Amniotic stem cell (primary cell): ENCODE measurements at places on chromosomes 4 and X.

DNA sequence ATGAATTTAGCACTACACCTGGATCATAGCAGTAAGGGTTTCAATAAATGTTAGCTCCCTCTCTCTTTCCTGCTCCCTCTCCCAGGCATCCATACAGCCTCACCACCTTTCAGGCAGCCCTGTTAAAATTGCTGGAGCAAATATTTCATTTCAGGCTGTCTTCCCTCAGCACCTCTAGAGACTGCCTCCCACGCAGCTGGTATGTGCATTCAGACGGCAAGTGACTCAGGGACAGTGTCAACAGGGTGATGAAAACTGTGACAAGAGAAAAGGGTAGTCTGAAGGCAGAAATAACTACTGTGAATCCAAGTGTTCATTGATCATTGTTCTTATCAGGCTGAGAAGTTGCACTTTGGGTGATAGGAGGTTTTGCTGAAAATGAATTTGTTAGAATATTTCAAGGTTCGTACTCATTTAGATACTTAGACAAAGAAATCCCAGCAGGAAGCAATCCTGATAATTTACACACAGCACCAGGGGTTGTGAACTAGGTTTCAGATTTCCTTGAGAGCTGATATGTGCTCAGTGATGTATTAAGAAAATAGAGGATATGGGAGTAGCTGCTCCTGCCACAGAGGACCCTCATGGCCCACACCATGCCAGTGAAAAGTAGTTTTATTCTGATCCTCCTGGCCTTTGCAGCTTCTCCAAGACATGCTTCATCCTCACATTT, 424.2 kb downstream of the FGF13 start:
- DNase-seq, result no peak

DNA sequence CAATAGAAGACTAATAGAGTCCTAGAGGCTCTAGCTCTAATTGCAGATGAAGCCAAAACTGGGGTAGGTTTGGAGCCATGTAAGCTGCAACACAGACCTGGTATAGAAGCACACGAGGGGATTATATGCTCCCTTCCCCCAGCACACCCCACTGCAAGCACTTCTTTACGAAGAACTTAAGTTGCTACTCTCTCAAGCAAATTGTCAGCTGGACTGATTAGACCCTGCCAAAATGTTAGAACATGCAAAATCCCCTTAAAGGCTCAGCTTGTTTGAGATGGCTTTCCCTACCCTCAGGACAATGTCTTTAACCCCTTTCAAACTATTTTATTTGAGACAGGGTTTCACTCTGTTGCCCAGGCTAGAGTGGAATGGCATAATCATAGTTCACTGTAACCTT, 4.7 kb upstream of the KIAA1210 start:
- no peak for DNase-seq

DNA sequence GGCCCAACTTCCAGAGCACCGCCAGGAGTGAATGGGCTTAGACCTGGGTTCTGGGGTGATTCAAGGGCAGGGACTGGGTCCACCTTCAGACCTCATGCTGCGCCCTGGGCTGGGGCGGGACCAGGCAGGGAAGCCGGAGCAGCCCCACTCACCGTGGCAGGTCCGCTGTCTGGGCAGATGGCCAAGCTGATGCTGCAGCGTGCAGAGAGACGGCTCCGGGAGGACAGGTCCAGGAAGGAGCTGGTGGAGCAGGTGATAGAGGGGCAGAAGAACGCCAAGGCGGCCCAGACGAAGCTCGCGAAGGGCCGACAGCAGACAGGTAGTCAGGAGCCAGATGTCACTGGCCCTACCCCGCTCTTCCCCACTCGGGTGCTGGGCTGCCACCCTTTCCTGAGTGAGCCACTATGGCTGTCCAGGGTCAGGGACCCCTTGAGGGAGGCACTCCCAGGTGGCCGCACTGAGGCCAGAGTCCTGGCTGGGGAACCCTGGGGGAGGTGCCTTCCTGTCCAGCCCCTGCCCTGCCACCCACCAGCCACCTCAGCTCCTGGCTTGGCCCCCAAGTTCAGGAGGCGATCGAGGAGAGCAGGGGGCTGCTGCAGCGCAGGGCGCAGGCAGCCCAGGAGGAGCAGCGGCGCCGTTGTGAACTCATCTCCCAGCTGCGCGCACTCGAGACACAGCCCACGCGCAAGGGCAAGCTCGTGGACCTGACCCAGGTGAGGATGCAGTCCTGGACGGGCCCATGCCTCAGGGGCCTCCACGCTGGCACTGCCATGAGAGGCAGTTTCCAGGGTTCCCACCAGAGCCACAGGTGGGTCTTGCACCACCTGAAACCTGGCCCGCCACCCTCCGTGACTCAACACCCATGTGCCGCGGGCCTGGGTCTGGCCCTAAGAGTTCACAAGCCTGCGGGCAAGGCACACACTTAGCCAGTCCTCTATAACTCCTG, 10.1 kb upstream of the RNF4 start:
- no peak for DNase-seq

GRCh38 chrX:105701310-105702052, 120.9 kb upstream of the NRK start:
- no peak for DNase-seq

DNA sequence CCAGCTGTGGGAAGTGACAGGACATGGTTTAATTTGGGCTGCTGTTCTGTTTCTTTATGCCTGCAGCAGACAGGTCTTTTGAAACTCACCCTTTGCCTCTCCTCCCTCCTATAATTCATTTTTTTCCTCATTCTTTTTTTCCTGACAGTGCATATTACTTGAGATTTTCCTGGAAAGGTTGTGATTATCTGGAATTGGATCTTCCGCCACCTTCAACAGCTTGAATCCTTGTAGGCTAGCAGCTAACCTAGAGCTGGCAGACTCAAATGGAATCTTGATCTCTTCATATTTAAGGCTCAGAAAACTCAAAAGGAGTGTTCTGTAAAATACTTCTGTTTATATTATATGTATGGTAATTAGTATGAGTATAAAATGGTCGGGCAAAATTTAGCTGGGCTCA, 49.3 kb upstream of the CLCN4 start:
- DNase-seq, result no peak

- no peak for DNase-seq
These were observed 1290.5 kb downstream of the ADGRL3 start for GRCh38 chr4:62490635-62491034.

- DNase-seq, result no peak
These were observed 48.8 kb upstream of the MAN2B2 start for GRCh38 chr4:6526156-6526555.

- DNase-seq, result peak; percentile 10
These were observed 166.4 kb downstream of the ARHGAP6 start for GRCh38 chrX:11499076-11500044.
